Natural killer cell (primary cell): ENCODE measurements at places on chromosomes 1 and 21. TPM values are rescaled to one million over a fixed set of nuclear protein-coding genes. Genes with fewer than 3 reads are reported as not detected.

Gene C1orf210
- total RNA-seq, result not detected

Gene S100A2
- total RNA-seq, result not detected

Gene ADAMTSL4
- 1.7 TPM for total RNA-seq

Gene KIF26B
- 0.16 TPM for total RNA-seq

Gene RAB7B
- total RNA-seq, result 0.19 TPM

Gene CDCA8
- total RNA-seq, result 1.6 TPM

Gene DAB1
- total RNA-seq, result not detected

Gene CADM3
- total RNA-seq, result not detected
